Stimulated activated CD8-positive, alpha-beta memory T cell treated with anti-CD3 and anti-CD28 coated beads, Interleukin-2, amount 100 ng/mL, for 48 hours (primary cell): ENCODE measurements at places on chromosomes 13 and 19.

- DNase-seq = no peak
Measured at GRCh38 chr13:23515116-23515515, 55.1 kb upstream of the TNFRSF19 start.

GRCh38 chr13:110578363-110578762 lies 16.8 kb upstream of the RAB20 start:
- no peak for DNase-seq

DNA sequence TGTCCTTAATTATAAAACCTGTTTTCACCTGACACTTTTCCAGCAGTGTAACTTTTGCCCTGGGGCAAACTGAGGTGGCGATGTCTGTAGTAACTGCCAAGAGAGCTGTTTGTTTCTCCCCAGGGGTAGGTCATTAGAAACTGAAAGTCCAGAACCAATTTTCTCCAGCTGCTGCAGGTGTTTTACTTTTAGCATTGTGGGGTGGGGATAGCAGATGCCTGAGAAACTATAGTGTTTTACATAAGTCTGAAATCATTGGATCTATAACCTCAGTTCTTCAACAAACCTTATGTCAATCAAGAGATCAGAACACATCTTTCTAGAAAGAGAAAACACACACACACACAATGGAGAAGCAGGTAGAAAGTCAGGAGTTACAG lies 92.7 kb downstream of the LHFPL6 start:
- no peak for DNase-seq

GRCh38 chr19:41957838-41958366 lies 1.2 kb downstream of the RABAC1 start:
- DNase-seq = no peak

- DNase-seq = no peak
Measured at GRCh38 chr19:18961767-18962620, 21.0 kb upstream of the HOMER3 start.

GRCh38 chr19:399370-399769 lies 9.6 kb downstream of the C2CD4C start:
- DNase-seq = no peak

- DNase-seq = no peak
Measured at GRCh38 chr13:80462037-80462436, 121.1 kb upstream of the SPRY2 start.

DNA sequence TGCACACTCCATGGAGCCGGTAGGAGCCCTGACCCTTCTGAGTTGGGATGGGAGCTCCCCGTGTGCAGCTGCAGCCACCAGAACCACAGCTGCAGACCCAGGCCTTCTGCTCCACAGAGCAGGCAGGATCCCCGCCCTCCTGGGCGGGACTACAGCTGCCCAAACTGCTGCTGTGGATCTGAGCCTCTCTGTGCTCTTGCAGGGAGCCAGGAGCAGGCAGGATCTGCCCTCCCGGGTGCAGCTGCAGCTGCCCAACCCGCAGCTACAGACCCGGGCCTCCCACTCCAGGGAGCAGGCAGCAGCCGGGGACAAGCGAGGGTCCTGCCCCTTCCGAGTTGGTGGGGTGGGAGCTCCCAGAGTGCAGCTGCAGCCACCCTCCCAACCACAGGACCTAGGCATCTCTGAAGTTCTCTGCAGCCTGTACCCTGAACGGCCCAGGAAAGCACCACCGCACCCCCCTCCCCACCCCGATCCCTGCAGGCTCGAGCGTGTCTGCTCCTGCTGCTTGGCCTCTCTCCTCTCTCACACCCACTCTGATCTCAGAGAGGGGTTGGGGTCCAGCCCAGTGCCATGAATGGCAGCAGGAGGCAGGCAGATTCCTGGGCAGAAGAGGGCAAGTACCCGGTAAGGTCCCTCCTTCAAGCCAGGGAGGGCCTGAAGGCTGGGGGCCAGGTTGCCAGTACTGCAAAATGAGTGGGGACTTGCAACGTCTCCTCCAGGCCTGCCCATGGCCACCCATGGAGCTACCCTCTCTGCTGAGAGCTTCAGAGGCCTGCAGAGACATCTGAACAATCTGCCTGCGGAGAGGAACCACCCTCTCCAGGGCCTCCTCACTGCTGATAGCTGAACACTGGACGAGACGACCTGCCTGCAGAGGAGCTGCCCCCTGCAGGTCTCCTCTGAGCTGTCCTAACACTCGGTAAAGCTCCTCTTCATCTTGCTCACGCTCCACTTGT lies 16.4 kb upstream of the EMP3 start:
- DNase-seq = no peak

DNA sequence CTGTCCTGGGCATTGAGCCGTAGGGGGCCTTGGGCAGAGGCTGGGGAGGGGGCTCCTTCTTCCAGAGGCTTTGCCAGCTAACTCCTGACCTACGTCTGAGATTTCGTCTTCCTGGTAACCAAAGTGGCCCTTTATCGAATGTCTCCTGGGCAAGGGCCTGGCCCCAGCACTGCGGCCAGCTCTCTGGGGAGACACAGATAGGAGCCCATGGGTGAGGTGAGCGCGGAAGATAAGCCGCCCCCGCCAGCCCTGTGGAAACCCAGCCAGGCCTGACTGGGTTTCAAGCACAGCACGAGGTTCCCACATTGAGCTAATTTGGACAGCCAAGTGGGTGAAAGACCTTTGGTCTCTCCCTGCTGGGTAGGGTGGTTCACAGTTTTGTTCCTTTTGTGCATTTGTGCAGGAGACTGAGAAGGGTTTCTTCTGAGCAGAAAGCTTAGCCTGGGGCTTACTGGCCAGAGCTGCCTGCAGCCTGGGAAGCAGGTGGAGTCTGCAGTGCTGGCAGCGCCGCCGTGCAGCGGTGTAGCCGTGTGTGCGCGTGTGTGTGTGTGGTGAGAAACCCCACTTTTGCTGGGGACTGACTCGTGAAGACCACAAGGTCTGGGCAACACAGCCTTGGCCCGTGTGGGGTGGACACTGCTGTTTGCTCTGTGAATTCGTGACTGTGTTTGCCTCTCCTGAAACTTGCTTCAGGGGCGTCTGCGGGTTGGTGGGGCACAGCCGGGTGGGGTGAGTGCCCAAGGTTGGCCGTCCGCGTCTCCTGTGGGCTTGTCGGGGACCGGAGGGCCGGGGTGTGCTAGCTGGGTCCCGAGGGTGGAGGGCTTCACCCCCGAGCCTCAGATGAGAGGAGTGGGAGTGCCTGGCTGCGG lies 2.5 kb downstream of the BSG start:
- DNase-seq = no peak

DNA sequence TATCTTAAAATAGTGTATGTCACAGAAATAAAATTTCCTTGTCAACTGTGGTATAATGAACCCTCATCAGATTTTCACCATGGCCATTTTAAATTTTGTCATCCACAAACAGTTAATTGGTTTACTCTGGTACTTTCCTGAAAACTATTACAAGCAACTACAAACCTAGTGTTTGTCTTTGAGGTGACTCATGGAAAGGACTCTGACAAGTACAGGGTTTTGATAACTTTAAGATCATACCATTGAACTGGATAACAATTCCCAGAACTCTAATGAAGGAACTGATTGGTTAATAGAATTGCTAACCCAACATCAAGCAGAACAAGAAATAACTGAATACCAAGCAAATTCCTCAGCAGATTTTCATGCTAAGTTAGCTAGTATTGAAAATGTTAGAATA lies 237.7 kb upstream of the IPO5 start:
- DNase-seq = no peak

GRCh38 chr13:98349731-98350305 lies 172.7 kb upstream of the RNF113B start:
- no peak for DNase-seq

DNA sequence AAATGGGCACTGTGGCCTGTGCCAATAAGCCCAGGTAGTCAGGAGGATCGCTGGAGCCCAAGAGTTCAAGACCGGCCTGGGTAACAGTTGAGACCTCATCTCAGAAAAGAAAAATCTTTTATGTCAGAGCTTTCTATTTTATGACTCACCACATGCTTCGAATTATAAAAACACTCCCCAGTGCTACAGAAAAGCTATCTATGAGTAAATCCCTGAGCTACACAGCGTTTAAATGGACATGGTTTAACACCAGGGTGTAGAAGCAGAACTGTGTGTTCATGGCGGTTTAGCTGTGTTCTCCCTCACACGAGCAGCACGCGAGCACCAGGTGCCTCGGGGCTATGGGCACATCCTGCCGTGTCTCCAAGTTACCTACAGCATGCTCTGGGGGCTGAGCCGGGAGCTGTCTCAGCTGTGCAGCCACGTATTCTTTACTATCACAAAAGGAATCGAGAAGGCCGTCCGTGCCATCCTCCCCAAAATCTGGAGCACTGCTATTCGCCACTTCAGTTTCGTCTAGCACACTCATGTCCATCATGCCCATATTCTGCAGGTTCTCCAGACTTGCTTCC lies 6.7 kb downstream of the SAFB2 start:
- DNase-seq = no peak

GRCh38 chr19:33235269-33235995 lies 9.8 kb upstream of the SLC7A10 start:
- peak; percentile 64 for DNase-seq

DNA sequence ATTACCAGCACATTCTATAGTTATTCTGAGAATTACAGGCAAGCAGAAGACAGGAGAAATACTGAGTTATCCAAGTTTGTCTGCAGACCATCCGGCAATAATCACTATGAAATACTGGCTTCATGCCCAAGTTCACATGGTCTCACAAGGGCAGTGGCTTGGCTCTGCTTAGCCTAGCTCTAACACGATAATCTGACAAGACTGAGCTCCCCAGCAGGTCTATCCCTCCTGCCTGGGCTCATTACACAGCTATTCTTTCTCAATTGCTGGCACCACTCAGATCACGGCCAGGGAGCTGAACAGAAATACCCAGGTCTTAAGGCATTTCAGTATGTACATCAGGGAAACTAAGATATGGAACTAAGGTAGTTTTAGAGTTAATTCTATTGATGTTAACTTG lies 361.6 kb upstream of the PCDH20 start:
- no peak for DNase-seq

GRCh38 chr19:2607712-2608601 lies 94.5 kb downstream of the GNG7 start:
- DNase-seq = peak; percentile 86

DNA sequence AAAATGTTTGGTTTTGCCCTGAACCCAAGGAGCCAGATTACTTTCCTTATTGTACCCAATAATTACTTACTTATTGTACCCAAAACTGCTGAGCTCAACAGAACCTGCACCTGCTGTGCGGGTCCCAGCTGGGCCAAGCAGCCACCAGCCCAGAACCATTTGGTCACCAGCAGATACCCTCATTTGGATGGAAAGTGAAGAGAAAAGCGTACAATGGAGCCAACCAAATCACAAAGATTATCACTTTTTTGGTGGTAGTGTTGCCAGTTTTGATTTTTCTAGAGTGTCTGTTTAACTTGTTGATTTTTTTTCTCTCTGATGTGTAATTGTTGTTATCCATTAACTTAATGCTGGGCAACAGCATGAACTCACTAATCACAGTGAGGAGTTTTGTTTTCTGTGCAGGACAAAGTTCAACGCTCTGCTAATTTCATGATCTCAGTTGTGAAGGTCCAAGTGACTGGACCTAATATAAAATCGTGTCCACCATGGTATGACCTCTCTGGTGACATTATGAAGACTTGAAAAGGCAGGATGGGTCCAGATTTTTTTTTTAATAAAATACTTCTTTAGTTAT lies 23.8 kb downstream of the SPATA13 start:
- DNase-seq = no peak

GRCh38 chr13:51006067-51006845 lies 96.7 kb downstream of the RNASEH2B start:
- no peak for DNase-seq

- no peak for DNase-seq
Measured at GRCh38 chr13:28420704-28421103, 74.2 kb downstream of the FLT1 start.

GRCh38 chr13:78576261-78576660 lies 27.1 kb downstream of the POU4F1 start:
- no peak for DNase-seq

GRCh38 chr13:74056801-74057542 lies 77.2 kb downstream of the KLF12 start:
- DNase-seq = no peak

- DNase-seq = no peak
Measured at GRCh38 chr19:52191951-52192350, 2.1 kb downstream of the PPP2R1A start.

DNA sequence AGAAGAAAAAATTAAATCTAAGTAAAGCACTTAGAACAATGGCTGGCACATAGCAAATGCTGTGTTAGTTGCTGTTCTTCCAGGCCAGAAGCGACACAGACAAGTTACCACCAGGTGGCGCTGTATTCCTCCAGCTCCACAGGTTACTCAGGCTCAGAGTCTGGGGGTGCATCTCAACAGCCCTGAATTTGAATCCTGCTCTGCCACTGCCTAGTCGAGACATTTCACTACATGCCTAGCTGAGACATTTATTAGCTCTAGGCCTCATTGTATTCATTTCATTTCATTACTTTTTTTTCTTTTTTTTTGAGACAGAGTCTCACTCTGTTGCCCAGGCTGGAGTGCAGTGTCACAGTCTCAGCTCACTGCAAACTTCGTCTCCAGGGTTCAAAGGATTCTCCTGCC lies 16.4 kb upstream of the CYP2B6 start:
- peak; percentile 55 for DNase-seq

- peak; percentile 7 for DNase-seq
Measured at GRCh38 chr19:48363500-48363809, 285 bp downstream of the TMEM143 start.

DNA sequence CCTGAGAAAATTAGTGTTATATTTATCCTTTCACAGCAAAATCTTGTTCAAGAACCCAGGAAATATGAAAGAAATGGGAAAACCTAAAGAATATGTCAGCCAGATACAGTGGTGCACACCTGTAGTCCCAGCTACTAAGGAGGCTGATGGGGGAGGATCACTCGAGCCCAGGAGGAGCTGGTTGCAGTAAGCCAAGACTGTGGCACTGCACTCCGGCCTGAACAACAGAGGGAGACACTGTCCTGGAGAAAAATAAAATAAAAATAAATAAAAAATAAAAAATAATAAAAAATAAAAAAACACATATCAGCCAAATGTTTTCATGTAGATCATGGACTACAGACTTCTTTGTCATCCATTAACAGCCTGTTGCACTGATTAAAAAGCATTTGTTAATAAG lies 244.8 kb upstream of the KLHL1 start:
- no peak for DNase-seq

DNA sequence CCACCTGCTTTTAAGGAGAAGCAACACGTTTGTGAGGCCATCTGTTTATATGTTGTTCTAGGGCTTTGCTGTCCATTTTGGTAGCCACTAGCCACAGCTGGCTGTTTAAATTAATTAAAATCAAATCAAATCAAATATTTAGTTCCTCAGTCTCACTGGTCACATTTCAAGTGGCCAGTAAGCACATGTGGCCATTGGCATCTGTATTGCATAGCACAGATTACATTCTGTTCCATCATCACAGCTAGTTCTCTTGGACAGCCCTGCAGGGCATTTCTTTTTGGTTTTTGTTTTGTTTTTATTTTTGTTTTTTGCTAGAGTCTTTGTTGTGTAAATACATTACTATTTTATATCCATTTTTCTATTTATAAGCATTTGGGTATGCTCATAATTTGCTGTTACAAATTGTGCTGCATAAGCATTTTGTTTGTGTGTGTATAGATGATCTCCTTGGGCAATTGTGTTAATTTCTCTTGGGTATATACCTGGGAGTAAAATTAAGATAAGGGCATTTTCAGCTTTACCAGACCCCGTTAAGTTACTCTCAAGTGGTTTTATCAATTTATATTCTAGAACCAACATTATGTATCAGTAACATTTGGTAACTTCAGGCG lies 31.3 kb downstream of the SAE1 start:
- DNase-seq = no peak
